Mesothelial cell of epicardium (in vitro differentiated cells): ENCODE measurements at places on chromosomes 6 and 20.

- no peak for DNase-seq
Measured at GRCh38 chr6:144931172-144932035, 646.3 kb downstream of the UTRN start.

GRCh38 chr6:117976030-117976651 lies 69.1 kb downstream of the SLC35F1 start:
- DNase-seq = no peak

DNA sequence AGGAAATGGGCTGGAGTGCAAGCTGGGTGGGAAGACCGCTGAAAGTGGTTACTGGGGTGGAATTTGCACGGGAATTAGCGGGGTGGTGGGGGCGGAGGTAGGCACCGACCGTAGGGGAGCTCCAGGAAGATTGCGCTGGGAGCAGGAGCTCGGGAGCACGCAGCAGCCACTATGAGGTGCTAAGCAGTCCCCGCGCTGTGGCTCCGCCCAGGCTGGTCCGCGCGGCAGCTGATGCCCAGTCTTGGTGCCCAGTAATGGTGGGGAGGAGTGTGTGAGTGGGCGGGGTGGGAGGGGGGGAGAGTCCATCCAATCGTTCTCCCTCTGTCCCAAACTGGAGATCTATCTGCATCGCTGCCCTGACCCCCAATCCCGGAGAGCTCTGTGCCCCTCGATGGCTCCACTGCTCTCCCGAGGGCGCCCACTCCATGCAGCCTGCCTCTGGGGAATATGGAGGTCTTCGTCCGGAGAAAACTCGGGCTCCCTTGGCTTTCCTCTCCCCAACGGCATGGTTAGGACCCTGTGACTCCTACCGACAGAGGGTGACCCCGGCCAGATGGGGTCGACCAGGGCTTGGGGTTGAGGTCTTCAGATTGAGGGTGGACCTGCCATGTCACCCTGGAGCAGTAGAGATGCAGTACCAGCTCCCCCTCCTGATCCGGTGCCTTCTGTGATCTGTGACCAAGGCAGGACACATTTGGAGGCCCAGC lies 5.3 kb downstream of the TP53TG5 start:
- DNase-seq = no peak

- DNase-seq = no peak
Measured at GRCh38 chr6:47780510-47781356, 1.1 kb upstream of the OPN5 start.

- DNase-seq = no peak
Measured at GRCh38 chr20:53993310-53993709, 77.1 kb downstream of the BCAS1 start.

- DNase-seq = no peak
Measured at GRCh38 chr20:63791497-63792156, 39.4 kb downstream of the ZBTB46 start.

DNA sequence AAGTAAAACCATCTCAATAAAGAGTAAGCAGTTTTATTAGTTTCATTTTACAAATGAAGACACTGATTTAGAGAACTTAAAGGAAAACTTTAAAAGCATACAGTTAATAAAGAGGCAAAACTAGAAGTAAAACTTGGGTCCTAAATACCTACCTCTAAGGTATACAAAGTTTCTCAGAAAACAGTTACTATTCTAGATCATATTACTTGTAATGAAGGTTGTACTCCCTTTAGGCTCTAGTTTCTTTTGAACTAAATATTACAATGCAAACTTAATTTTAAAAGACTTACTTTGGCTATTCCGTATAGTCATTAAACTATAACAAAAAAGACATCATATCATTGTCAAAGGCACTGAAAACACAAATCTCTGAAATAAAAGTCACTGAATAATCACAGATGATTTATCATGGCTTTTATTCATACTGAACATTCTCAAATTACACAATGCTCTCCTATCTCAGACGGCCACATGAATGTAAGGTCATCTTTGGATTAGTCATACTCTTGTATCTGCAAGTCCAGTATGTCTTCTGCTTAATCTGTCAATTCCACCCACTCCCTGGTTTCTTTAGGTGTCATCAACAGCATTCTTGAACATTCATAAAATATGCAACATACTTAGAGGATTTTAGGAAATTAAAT lies 361.6 kb upstream of the RUNX2 start:
- DNase-seq = no peak

GRCh38 chr20:4973330-4974097 lies 27.8 kb downstream of the SLC23A2 start:
- no peak for DNase-seq

- no peak for DNase-seq
Measured at GRCh38 chr20:47330071-47330470, 26.4 kb downstream of the ZMYND8 start.

GRCh38 chr6:14722001-14722562 lies 523.8 kb upstream of the JARID2 start:
- DNase-seq = no peak

DNA sequence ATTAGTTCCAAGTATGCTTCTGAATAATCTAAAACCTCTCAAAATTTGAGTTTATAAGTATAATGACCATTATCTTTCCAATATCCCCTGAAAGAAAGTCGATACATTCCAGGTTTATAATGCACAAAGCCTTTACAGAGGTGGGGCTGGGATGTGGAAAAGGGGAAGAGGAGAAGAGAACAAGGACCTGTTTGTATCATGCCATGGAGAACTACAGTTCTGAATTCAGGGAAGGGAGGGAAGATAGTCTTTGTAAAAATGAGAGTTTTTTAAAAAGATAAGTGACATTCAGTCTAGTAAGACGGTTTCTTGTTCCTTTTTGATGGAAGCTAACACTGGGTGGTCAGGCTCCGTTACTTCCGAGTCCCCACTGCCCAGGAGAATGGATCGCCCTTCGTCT lies 26.1 kb downstream of the ZBTB2 start:
- peak; percentile 19 for DNase-seq

DNA sequence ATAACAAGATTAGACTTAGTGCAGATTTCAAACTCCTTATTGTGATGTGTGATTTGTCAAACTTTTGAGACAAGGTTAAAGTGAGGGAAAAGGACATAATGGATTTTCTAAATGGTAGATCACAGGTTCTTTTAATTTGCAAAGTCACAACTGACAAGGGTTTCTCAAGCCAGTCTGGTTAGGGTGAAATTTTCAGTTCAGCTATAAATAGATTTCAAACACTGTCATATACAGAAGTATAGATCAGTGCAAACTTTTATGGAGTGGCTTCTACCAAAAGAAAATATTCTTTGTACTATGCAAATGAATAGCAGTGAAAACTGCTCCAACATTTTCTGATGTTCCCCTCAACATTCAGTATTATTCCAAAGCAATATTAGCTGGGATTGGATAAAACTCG lies 337.1 kb upstream of the MAN1A1 start:
- DNase-seq = no peak

GRCh38 chr6:29399525-29399924 lies 4.1 kb downstream of the OR12D2 start:
- DNase-seq = no peak

GRCh38 chr6:56238352-56238751 lies 9.0 kb downstream of the COL21A1 start:
- DNase-seq = no peak

DNA sequence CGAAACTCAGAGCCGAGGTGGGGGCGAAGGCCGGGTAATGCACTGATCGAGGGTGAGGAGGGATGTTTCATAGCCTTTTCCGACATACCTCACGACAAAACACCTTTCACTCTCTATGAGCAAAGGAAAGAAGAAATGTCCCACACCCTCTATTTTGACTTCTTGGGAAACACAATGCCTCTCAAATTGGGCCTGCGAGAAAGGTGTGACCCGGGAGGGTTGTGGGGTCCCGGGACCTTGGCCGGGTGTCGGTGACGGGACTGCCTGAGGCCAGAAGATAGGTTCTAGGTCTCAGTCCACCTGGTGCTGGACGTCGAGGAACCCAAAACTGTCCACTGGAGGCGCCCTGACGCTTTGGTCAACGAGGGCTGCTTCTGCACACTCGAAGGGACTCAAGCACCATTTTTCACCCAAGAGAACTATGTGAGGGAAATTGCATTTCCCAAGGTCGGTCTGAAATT lies 41.1 kb upstream of the OSTM1 start:
- no peak for DNase-seq

DNA sequence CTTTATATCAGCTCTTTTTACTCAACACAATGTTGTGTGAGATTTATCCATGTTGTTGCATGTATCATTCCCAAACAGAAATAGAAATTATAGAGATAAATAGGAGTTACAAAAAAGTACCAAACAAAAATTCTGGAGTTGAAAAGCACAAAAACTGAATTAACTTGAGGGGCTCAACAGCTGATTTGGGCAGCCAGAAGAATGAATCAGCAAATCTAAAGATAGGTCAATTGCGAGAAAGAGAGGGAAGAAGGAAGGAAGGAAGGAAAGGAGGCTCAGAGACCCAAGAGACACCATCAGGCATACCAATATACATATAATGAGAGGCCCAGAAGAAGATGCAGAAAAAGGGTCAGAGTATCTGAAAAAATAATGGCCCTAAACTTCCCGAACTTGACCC lies 98.9 kb downstream of the ATG5 start:
- no peak for DNase-seq

DNA sequence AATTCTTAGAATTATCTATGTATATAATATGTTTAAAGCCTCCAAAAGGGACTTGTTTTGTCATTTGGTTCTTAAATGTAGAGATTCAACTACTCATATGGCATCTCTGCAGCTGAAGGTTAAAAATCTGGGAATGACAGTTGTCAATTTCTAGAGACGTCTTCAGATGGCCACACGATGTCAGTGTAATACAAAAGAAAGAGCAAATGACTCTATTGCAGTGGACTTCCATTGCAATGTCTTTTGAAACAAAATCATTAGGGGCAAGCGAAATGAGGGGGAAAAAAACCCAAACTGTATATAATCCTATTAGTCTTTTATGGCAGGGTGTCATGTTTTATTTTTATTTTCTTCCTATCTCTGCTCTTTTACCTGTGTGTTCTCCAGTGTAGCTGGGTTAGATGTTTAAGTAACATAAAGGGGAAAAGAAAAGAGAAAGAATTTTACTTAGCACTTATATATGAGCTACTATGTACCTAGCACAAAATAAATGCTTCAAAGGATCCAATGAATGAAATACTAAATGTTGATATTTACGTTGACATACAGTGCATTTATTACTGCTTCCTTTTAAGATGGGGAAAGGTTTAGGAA lies 26.2 kb downstream of the CCN2 start:
- DNase-seq = no peak

GRCh38 chr6:111199935-111200334 lies 112.6 kb downstream of the SLC16A10 start:
- no peak for DNase-seq
